ENCODE measurements at places on chromosomes 3 and 15.

DNA sequence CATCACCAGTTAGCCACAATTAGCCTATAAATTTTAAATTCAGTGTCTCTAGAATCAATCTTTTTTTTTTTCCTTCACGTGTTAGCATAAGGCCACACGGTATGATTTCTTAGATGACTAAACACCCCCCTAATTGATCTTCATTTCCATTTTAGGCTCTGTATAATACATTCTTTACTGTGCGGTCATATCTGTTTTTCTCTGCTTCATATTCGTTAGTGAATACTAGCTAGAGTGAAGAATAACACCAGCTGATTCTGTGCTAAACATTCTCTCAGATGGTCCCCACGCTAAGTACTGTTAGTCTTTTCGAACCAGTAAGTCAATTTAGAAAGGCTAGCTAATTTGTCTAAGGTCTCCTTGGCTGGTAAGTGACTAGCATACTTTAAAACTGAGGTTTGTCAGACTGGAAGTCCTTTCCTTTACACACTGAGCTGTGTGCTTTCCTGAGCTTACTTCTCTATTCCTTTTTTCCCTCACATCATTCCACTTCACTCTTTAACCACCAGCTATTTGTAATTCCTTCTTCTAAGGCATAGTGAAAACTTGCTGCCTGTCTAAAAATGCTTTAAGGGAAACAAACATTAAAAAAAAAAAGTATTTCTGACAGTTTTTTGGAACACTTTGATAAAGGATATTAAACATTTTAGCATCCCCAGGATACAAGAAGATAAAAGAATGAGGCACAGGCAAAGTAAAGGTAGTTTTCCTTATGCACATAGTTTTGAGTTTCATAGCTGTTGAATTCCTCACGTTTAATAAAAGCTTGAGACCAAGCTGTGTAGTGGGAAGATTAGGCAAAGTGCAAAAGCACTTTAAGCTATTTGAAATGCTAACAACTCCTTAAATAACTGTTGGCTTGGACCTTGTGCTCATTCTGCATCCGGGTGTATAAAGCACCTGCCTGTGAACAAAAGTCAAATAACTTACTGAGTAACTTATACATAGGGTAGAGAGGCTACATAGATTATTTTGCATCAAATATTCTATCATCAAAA is 17.1 kb downstream of the ZFAND6 start:
- DNase-seq = no peak

DNA sequence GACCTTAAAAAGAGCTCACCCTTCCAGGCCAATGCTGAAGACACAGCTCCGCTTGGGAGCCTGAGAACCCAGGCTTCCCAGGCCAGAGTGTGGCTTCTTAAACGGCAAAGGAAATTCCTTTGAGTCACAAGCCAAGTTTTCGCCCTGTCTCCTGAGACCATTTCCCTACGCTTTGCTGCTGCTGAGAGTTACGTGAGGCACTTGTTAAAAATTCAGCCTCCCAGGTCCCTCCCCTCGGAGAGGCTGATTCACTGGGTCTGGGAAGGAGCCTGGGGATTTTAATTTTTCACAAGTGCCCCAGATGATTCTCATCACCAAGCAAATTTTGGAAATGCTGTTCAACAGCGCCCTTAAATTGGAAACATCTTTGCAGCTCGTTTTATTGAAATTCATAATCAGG is 25.5 kb downstream of the RLBP1 start:
- no peak for DNase-seq

DNA sequence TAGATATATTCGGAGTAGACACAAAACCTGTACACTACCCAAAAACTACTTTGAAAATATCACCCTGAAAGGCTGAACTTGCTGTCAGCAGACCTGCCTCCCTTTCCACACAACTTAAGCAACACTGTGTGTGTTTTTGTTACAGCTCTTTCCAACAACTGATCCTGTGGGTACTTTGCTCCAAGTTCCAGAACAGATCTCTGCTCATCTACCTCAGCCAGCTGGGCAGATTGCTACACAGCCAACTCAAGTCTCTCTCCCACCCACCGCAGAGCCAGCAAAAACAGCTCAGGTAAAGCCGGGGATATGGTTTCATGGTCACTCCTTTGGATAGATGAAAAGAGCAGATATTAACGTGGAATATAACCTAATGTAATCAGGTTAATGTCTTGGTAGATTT is 19.7 kb upstream of the SLC22A13 start:
- no peak for DNase-seq

GRCh38 chr3:99419116-99419515 is 219.3 kb upstream of the COL8A1 start:
- no peak for DNase-seq

DNA sequence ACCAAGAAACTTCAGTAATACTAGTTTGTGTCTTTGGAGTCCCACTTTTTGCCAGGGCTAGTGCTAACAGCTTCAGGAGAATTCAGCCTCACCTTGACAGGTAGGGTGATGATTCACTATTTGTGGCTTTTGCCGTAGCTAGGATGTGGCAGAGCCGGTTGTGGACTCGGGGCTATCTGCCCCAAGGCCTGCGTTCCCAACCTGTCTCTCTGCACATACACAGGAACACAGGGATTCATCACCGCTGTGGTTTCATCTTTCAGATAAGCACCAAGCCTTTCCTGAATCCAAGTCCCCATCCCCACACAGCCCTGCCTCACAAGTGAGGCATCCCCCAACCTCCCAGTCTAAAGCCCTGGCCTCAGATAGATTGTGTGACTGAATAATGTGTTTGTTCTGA is 45.2 kb upstream of the POLG start:
- no peak for DNase-seq

- DNase-seq = no peak
Observed at GRCh38 chr3:39234651-39235050, 42.3 kb upstream of the XIRP1 start.

DNA sequence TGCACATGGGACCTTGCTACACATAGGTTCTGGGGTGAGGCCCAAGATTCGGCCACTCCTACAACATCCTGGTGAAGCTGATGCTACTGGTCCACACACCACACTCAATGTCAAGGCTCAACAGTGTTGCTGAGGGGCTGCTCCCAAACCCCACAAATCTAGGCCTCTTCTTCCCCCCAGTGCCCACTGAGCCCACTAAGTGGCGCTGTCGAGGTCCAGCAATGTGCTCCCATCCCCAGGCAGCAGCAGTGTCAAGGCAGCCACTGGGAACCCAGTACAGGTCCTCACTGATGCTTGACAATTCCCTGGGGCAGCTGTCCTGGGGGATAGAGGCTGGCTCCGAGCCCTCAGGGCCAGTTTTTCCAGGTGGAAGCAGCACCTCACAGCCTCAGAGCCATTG is 21.5 kb downstream of the SCN5A start:
- DNase-seq = no peak

- DNase-seq = no peak
Observed at GRCh38 chr15:96735632-96736240, 405.2 kb downstream of the NR2F2 start.

DNA sequence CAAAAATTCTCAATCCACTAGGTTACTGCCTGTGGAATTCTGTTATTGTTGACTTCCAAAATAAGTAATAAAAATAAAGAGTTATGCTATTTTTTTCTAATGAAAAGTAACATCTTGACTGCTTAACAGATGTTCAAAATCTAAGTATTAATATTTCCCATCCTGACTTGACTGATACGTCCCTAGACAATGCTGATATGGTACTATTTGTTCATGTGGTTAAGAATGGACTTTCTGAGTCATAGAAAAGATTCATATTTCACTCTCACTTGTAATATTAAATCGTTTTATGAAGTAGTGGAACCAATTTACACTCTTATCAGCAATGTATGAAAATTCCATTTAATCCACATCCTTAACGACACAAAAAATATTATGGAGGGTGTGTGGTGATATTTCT is 104.8 kb upstream of the PLSCR5 start:
- DNase-seq = no peak

DNA sequence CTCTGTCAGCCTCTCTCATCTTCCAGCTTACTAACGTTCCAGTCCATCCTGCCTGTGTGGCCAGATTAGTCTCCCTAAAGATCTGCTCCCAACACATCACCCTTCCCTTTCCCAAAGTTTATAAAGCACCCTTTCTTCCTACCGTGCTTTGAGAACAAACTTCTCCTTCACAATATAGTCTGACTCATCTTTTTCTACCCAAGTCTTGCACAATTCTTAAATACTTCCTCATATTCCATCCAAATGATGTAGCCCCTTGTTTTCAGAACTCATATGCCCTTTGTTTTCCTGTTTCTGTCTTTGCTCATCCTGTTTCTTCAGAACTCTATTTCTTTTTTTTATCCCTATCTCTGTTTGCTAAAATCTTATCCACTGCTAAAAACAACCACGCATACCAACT is 326.8 kb downstream of the MFSD1 start:
- no peak for DNase-seq

GRCh38 chr3:169382309-169382708 is 281.2 kb downstream of the MECOM start:
- no peak for DNase-seq

- no peak for DNase-seq
Observed at GRCh38 chr3:12892840-12893189, 51.5 kb upstream of the RPL32 start.

DNA sequence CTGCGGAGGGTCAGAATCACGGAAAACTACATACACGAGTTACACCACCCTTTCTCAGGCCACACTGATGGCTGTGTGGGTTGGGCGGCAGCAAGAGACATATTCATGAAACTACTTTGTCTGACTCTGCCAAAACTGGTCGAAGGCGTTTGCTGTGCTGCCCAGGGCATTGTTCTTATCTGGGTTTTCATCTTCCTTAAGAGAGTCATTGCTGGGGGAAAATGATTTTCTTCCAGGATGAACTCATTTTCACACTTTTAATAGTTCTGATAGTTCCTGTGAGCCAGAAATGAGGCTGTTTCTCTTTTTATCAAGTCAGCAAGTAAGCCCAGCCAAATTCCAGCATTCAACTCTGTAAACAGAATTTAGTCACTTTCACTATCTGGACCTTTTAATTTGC is 47.6 kb downstream of the TRIM71 start:
- DNase-seq = no peak

- DNase-seq = peak; percentile 9
Observed at GRCh38 chr3:48662753-48663488, at the start of gene CELSR3. Gene CELSR3 (minus strand): TSS chr3:48662886. CDS start chr3:48662634, 252 bp downstream.

- no peak for DNase-seq
Observed at GRCh38 chr15:81491414-81492096, 117.5 kb upstream of the TMC3 start.

- no peak for DNase-seq
Observed at GRCh38 chr15:79970181-79970580, 815 bp downstream of the BCL2A1 start.

GRCh38 chr3:9398700-9399336 is 1.4 kb downstream of the SETD5 start:
- no peak for DNase-seq

GRCh38 chr3:22491344-22491743 is 711.8 kb upstream of the UBE2E2 start:
- DNase-seq = no peak

GRCh38 chr3:102083473-102083872 is 234.2 kb downstream of the NFKBIZ start:
- no peak for DNase-seq

DNA sequence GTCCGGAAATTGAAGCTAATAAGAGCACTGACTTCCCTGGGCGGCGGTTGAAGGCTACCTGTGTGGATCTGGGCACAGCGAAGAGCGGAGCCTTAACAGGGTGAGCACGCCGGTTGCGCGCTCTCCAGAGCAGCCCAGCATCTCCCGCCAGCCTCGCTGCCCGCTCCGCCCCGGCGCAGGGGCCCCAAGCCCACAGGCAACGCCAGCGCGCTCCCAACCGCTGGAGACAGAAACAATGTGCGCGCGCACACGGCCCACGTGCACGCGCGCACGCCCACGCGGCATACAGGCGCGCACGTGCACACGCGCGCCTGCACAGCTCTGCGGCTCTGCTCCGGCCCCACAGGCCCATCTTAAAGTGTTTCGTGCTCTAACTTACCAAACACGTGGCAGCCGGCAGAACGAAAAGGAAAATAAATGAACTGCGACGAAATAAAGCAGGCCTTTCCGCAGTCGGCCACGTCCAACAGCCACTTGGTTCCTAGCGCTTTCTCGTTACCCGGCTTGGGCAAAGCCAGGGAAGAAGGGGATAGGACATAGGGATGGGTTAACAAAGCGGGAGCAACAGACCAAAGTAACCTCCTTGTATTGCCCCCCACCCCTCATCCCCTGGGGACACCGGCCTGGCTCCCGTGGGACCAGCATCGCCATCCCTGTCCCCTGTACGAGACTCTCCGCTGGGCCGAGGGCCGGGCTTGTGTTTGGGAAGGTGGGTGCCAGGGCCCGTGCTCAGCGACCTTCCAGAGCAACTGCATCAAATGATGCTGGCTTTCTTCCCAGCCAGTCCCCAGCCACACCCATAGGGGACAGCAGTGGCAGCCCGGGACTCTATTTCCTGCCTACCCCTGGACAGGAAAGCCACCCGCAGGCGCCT is 203.7 kb downstream of the ABHD5 start:
- DNase-seq = no peak

DNA sequence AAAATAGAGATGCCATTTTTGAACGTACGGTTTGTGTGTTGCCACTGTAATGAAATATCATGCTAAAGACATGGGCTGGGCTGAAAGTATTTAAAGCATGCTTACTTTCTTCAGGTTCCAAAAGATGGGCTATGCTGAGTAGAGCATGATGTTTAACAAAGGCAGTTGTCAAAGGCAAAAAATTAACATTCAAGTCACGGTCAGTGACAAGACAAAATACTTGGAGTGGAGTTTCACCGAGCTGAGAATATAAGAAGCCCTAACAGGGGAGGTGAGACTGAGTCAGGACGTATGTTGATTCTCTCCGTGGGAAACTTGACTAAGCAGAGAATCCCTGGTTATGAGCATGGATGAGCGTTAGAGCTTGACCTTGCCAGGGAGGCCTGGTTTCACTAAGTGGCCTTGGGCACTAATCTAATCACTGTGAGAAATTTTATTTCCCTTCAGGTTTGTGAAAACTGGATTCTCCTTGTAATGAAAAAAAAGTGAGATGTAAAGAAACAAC is 218.2 kb upstream of the ADAMTS9 start:
- no peak for DNase-seq

GRCh38 chr3:184656829-184657681 is 54.8 kb downstream of the MAGEF1 start:
- no peak for DNase-seq

- no peak for DNase-seq
Observed at GRCh38 chr3:135081856-135082434, 286.9 kb downstream of the EPHB1 start.

DNA sequence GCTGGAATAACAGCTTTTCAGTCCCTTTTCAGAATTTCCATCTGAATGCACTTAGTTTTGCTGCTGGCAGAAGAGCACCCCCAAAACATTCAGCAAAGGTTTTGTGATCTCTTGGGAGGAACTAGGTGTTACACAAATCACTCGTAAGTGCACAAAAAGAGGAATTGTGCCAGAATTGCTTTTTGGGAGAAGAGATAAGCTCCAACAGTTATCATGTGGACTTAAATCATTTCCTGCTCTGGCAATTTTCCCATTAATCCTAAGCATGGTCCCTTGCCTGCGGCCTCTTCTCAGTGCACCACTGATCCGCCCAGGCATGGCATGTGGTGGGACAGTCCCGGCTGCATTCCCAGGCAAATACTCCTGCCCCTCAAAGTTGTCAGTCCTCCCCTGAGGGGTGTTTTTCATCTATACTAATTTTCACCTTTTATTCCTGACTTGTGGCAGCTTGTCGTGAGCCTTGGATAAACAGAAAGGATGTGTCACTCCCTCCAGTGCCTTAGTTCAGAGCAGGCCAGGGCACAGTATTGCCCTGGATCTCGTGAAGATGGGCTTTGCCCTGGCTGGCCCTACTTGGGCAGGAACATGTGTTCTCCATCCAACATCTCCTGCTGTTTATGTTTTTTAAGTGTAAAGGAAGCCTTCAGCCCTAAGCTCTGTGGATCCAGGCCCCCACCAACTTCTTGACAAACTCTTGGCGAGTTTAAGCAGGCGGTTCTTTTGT is 44.6 kb upstream of the VILL start:
- no peak for DNase-seq

- DNase-seq = no peak
Observed at GRCh38 chr15:87744815-87745214, 511.7 kb downstream of the NTRK3 start.
